A549 treated with ZK216348 at 1 μM for 4 hours (cell line): ENCODE measurements at places on chromosomes 7 and 10. TPM values are rescaled to one million over a fixed set of nuclear protein-coding genes. Genes with fewer than 3 reads are reported as not detected.

Gene TRIM56
- 8.6 to 18.6 TPM (median 14.5 TPM) in 5 replicates for total RNA-seq

Gene SPDYE9
- total RNA-seq, result not detected in 5 replicates

Gene PRKCQ
- 3.9 to 4.8 TPM (median 4.3 TPM) in 5 replicates for total RNA-seq

Gene FANK1
- 2.6 to 3.7 TPM (median 3.2 TPM) in 5 replicates for total RNA-seq

Gene FAM25C
- total RNA-seq, result 1.5 to 4.0 TPM (median 2.4 TPM) in 3 of 5 replicates, not detected in the others

Gene TET1
- total RNA-seq, result 0.26 to 0.64 TPM (median 0.58 TPM) in 5 replicates

Gene LIPN
- total RNA-seq, result not detected in 5 replicates

Gene NODAL
- total RNA-seq, result not detected in 5 replicates

Gene VWA2
- total RNA-seq, result not detected in 5 replicates

Gene EXOC6
- total RNA-seq, result 9.5 to 16.8 TPM (median 16.1 TPM) in 5 replicates

Gene SYT15B
- 2.6 to 5.2 TPM (median 3.0 TPM) in 5 replicates for total RNA-seq

Gene IFIT1B
- total RNA-seq, result not detected in 5 replicates

Gene CALHM3
- total RNA-seq, result 0.27 to 0.55 TPM (median 0.32 TPM) in 5 replicates

Gene C10orf105
- not detected in 5 replicates for total RNA-seq

Gene TUBB8
- total RNA-seq, result 0.06 TPM in 1 of 5 replicates, not detected in the others
